ELR (cell line): ENCODE measurements at places on chromosomes 2 and 18.
A peak's percentile ranks its signal among the peaks of the same experiment; 100 is the strongest.

- peak; percentile 43 for DNase-seq
These were observed 120.8 kb downstream of the CRIM1 start for GRCh38 chr2:36476411-36476810.

- DNase-seq: peak; percentile 66
These were observed 17.2 kb downstream of the SH3YL1 start for GRCh38 chr2:246489-247144.

GRCh38 chr2:50624506-50624905, 407.4 kb downstream of the NRXN1 start:
- DNase-seq: no peak

GRCh38 chr2:172623249-172623965, 67.5 kb downstream of the PDK1 start:
- no peak for DNase-seq

GRCh38 chr2:195612611-195613495, 44.2 kb upstream of the SLC39A10 start:
- DNase-seq: peak; percentile 80

DNA sequence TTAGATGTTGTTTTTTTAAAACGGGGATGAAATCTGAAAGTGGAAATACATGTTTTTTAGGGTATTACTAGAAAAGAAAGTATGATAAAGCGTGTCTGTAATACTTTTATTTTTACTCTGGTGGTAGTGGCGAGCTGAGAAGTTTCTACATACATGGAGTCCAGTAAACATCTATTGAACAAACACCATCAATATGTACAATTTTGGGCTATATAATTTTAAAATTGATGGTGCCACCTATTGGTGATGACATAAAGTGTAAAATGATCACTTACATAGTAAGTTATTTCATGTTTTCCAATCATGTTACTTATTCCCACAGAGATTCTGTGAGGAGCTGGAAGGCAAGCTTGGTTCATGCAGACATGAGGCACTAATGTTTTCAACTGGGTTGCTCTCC, 31.5 kb upstream of the NFE2L2 start:
- DNase-seq: peak; percentile 47

GRCh38 chr2:67213270-67213670, 183.9 kb upstream of the ETAA1 start:
- DNase-seq: no peak

DNA sequence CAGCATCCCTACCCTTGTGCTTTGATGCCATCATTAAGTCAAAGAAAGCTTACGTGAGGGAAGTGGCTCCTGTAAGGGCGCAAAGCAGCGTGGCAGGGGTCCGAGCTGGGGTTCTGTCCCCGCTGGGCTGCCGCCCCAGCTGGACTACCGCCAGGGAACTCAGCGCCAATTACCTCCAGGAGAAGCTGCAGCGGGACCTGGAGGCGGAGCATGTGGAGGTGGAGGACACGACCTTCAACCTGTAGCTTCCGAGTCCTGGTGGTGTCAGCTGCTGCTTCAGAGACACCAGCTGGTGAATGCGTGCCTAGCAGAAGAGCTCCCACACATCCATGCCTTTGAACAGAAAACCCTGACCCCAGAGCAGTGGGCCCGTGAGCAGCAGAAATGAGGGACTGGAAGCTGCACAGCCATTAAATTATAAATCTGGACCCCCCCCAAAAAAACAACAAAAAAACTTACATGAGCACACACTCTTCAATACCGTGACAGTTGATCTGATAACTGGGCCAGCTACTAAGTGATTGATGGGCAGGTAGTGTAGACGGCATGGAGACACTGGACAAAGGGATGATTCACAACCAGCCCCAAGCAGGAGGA, 20.1 kb upstream of the YES1 start:
- peak; percentile 35 for DNase-seq

GRCh38 chr2:26745609-26746327, 18.3 kb upstream of the SLC35F6 start:
- peak; percentile 78 for DNase-seq

DNA sequence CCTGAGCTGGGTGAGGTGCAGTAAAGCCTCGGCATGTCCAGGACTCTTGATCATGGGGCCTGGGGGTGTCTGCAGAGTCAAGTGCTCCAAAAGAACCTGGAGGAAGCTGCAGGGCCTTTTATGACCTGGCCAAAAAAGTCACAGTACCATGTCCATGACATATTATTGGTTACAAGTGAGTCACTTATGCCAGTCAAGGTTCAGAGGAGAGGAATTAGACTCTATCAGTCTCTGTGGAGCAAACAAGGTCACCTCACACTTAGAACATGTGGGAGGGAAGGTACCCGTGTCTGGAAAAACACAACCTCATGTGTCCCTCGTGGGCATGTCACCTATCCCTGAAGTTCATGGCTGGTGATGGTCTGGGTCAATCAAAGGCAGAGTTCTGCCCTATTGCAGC, 465.7 kb downstream of the FBXO15 start:
- DNase-seq: no peak

GRCh38 chr2:176419591-176420071, 150.4 kb downstream of the MTX2 start:
- DNase-seq: peak; percentile 90

GRCh38 chr18:49274188-49274714, 186.2 kb downstream of the DYM start:
- DNase-seq: no peak

DNA sequence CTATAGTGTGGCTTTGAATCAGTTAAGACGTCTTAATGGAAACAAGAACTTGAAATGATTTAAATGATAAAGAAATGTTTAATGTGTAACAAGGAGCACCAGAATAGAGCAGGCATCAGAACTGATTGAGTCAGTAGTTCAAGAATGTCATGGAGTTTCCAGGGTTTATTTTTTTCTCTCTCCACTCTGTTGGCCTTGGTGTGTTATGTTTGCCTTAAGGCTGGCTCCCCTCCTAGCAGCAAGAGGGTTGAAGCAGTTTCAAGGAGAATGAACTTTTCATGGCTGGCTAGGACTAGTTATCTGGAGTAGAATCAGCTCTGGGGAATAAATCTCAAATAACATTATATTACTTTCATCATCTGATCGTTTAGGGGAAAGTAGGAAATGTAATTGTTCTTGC, 13.4 kb upstream of the GLS start:
- peak; percentile 43 for DNase-seq

DNA sequence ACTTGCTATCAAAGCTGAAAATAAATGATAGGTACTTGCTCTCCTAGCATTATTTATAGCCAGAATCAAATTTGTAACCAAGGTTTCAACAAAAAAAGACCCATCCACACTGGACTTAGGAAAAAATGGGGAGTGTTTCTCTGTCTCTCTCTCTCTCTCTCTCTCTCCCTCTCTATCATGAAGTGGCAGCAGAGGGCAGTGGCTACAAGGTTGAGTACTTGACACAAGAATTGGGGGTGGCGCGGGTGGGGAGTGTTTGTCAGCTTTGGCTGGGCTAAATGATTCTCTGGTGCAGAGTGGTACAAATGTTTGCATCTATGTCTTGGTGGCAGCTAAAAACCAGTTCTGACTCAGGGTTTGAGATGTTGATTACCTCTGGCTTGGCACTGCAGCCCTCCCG, 85.0 kb downstream of the RBM43 start:
- no peak for DNase-seq

DNA sequence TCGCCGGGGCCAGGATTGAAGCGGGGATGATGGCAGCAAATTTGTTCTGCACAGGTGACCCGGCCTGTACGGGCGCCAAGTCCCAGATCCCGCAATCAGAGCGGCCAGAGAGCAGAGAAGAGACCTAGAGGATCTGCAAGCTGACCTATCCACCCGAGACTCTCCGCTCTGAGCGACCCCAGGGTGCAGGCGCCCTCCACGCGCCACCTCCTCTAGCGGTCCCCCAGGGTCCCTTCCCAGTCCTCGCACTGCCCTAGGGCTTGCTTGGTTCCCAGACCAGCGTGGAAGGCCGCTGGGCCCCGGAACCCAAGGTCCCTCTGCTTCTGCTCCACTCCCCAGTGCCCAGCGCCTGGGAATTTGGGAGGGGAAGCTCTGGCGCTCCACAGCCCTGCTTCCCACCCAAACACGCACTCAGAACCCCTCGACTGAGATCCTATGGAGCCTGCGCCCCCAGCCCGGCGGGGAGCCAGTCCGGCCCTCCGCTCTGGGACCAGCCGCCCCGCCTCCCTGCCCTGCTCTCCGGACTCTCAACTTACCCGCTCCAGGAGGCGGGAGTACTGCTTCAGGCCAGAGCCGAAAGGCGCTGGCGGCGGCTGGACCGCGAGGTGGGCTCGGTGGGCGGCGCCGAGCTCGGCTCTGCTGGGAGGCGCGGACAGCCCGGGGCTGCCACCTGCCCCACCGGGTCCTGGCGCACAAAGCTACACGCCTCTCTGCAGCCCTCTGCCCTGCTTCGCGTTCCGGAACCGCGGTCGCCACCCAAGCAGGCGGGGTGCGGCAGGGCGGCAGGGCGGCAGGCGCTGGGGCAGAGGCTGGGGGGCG, 3.0 kb upstream of the SIX3 start:
- DNase-seq: no peak
